Omental fat pad (tissue), 4 donors: ENCODE measurements at places on chromosomes 11 and 22.

GRCh38 chr11:57778318-57779037 lies 16.9 kb downstream of the CTNND1 start:
- peak; percentile 42 for DNase-seq

DNA sequence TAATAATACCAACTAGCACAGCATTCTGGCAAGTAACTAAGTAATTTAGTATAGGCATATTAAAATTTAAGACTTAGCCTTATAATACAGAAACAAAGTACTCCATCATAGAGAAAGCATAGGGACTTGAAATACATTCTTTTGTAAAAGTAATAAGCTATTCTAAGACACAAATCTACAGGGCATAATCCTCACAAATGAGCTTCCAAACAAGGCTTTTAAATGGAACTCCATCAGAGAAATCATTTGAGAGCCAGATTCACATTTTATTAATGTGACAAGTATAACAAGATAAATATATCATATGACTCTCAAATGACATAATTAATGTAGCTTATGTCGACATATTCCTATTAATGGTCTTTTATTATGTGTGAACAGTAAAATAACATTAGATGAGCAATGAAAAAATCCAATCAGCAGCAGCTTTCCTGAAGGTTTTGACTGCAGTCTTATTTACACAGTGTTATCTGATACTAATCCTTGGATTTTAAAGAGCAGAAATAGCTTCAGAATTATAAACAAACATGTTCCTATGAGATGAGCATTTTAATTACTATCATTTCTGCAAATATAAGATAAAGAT lies 241.4 kb downstream of the TTC28 start:
- DNase-seq: no peak

DNA sequence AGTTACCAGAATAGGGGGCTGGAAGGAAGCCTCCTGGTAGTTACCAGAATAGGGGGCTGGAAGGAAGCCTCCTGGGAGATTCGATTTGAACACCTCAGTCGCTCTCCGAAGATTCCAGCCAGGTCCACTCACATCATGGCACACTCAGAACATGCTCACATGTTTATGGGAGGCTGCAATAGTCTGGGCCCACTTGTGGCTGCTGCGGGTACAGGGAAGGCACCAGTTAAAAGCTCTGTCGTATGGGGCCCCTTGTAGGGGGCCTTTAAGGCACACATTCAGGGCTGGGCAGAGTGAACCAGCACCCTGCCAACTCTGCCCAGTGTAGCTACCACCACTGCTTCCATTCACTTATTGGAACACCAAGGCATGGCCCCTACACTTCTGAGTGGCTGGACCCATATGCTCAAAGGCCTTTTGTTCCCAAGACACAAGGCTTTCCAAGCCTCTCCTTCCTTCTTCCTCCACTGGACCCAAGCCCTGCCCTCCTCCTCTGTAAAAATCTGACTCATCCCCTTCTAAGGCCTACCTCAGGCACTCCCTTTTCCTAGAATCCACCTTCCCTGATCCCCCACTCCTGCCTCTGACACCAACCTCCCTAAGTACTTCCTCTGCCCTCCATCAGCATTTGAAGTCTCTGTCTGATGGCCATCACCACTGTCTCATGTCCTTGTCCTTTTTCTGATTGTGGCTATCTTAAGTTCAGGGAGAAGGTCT lies 28.0 kb downstream of the USP35 start:
- no peak for DNase-seq

GRCh38 chr11:1351278-1351937 lies 38.3 kb upstream of the BRSK2 start:
- DNase-seq: no peak

- DNase-seq: peak; percentile 27
These were observed 2.7 kb downstream of the CRYBB3 start for GRCh38 chr22:25202290-25202921.

DNA sequence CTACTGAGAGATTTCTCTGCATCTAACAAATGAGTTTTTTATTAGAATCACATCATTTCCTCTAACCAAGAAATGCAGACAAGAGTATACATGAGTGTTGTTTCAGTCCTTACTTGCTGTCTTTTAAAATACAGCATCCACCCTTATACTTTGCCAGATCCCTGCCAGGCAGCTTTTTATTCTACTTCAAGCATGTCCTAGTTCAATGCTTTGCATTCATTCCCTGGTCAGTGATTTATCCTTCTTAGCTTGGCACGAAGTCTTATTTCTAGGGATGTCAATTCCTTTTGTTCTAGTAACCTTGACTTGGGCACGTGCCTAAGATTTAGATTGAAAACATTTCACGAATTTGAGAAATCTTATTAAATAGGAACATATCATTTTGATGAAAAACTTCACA lies 307.2 kb upstream of the MPPED2 start:
- no peak for DNase-seq

- DNase-seq: no peak
These were observed 35.8 kb upstream of the MYOD1 start for GRCh38 chr11:17683377-17684161.

DNA sequence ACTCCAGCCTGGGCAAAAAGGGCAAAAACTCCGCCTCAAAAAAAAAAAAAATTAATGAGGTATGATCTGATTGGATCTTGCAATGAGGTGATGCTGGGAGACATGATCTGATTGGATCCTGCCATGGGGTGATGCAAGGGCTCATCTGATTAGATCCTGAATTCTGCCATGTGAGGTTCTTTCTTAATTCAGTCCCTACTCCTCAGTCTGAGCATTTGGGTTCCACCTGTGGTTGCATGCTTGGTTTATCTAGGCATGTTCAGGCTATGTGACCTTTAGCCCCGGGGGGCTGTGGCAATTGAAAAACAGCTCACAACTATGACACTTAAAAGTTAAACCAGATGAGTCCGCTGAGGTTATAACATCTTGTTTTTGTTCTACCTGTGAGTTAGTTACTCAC lies 4.8 kb upstream of the TRIM6 start:
- no peak for DNase-seq

DNA sequence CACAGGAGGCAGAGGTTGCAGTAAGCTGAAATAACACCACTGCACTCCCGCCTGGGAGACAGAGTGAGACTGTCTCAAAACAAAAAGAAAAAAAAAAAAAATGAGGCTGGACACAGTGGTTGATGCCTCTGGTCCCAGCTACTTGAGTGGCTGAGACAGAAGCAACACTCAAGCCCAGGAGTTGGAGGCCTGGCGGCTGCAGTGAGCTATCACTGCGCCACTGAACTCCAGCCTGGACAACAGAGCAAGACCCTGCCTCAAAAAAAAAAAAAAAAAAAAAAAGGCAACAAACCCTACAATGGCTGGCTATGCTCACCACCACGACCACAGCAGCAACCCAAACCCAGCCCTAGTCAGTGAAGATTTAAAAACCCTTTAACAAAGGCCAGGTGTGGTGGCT lies 8.2 kb downstream of the NAP1L4 start:
- no peak for DNase-seq

- DNase-seq: no peak
These were observed 5.3 kb downstream of the HNRNPUL2 start for GRCh38 chr11:62721994-62722393.

DNA sequence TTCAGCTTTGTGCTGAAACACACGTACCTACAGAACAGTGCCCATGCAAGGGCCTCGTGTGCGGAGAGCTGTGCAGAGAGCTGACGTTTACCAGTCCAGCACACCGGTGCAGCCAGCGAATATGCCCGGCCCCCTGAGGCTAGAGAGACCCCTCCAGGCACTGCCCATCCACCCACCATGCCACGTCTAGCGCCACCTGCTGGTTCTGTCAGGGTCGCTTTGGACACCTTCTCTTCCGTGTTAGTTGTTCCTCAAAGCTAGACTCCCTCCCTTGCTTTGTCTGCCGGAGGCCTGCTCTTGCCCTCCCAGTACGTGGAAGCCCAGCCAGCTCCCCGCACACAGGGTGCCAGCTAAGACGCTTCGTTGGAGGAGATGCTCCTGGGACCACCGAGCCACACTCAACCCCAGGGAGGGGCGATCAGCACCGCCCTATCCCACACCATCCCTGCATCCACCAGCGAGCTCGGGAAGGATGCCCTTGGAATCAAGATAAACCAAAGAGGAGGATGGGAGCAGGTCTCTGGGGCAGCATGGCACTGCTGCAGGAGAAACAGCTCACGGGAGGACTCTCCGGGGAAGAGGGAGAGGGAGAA lies 43.4 kb downstream of the CPT1A start:
- peak; percentile 44 for DNase-seq

DNA sequence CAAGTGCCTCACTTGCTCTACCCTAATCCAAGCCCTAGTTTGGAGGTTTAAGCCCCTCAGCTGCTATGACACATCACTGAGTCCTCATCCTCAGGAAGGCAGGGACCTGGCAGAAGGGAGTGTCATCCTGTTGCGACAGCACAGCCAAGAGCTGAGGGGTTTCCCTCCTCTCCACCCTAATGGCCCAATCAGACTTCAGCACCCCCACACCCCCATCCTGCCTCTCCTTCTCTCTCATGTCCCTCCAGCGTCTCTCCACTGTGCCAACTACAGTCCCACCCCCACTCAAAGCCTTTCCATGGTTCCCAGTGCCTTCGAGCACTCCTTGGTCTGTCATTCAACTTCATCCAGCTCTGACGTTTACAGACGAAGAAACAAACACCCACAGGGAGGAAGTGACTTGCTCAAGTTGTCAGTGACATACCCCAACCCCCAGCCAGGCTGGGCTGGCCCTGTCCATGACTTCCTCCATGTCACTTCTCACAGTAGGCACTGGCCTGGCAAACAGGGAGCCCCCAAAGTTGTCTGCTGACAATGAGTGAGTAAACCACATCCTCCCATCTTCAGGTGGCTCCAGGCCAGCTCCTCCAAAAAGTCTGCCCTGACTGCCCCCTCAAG lies 15.6 kb downstream of the ARAP1 start:
- no peak for DNase-seq

GRCh38 chr22:24816806-24817205 lies 10.8 kb downstream of the SGSM1 start:
- no peak for DNase-seq

DNA sequence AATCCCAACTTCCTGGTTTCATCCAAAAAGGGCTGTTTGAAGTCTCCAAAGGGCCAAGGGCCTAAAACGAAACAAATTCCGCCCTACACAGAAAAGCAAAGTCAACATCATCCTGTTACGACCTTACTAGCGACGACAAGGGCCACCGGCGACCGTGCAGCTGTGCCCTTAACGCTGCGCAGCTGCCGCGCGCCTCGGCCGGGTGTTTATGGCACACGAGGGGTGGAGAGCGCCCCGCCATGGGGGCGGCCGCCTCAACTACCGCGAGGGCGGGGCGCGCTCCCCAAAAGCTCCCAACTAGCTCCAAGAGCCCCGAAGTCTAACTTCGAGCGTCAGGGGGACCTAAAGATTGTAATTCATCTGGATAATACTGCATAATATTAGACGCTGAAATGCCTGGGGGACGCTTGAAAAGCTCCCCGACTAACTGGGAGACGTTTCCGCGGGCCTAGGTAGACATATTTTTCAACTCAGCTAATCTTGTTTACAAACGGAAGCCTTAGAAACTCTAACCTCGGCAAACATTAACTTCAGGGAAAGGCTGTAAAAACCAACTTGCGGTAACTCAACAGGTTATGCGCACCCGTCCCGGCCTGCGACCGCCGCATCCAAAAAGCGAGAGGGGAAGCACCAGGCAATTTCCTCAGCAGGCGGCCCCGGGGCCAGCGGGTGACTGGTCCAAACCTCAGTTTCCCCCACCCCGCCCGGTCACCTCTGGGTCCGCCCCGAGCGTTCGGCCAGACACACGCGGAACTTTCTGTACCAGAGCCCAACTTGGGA lies 694 bp downstream of the TMEM123 start:
- DNase-seq: peak; percentile 37

DNA sequence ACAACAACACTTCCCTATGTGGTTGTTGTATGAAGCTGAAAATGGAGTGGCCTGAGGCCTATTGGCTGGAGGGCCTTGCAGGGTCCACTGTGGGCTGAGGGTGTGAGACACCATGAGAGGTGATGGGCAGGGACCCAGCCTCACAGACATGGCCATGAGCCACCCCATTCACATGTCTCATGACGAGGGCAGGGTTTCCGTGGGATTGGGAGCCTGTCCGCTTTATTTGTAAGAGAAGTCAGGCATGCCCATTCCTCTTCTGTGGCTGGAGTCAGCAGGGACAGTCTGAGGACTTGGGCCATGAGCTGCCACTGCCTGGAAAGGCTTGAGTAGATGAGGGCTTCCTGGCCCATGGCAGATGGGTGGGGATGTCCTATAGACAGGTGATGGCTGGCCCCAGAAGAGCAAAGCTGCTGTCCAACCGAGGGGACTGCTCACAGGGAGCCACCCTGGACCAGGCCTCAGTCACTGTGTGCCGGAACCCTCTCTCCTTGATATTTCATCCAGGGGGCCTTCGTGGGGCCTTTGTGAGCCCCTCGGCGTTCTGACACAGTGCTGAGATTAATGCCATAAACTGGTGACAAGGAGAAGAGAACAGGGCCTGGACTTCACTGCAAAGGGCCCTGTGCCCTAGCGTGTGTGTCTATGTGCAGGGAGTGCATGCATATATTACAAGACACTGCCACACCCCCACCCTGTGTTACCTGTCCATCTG lies 971.9 kb downstream of the BRD1 start:
- no peak for DNase-seq

- DNase-seq: no peak
These were observed 1120.5 kb upstream of the RAG2 start for GRCh38 chr11:37718431-37718999.

DNA sequence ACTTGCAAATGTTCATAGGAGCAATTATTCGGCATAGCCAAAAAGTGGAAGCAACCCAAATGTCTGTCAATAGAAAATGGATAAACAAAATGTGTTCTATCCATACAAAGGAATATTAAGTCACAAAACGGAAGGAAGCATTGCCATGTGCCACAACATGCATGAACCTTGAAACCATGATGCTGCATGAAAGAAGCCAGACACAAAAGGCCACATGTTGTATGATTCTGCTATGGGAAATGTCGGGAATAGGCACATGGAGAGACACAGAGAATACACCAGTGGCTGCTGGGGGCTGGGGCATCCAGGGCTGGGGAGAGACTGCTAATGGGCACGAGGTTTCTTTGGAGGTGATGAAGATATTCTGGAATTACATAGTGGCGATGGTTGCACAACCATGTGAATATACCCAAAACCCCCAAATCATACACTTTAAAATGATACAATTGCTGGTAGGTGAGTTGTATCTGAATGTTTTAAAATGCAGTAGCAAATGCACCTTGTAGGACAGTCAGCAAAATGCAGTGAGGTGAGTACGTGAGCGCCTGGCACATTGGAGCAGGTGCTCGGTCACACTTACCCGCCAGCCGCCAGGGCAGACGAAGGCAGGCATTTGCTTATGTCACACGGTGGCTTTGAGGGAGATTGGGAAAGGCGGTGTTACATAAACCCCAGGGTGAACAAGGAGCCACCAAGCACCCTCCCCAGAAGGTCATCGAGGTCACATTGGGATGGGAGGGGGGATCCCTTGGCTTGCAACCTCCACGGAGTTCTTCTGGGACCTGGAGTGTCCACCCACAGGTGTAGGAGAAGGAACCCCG lies 6.3 kb upstream of the OSM start:
- no peak for DNase-seq
